Activated CD8-positive, alpha-beta memory T cell treated with anti-CD3 and anti-CD28 coated beads, Interleukin-2, amount 50 U/mL, for 48 hours (primary cell): ENCODE measurements at places on chromosomes 1 and 21.

DNA sequence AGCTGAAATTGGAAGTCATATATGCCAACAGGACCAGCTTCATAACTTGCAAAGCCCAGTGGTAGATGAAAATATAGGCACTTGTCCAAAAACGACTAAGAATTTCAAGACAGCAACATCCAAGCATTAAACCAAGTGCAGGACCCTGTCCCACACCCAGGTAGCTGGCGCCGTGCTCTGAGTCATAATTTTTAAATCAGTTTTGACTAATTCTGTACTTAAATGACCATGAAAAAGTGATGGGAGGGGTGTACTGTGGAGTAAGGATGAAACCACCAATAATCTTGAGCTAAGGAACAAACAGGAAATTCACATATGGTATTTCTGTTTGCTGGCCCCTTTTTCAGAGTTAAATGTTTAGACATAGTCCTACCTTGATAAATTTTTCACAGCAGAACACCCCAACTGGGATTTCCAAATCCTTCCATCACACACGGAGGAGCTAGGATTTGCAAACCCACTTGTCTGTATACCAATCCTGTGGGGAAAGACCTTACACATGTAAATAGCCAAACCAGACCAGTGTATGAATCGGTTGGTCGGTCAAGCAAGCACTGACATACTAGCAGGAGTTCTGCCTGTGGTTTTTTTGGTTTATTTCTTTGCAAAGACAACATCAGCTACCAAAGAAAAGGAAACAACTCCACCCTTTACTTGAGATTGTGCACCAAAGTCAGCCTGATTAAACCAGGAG is 235.7 kb upstream of the RAB4A start:
- DNase-seq, result no peak

GRCh38 chr21:18677632-18678031 is 274.0 kb upstream of the TMPRSS15 start:
- no peak for DNase-seq

- no peak for DNase-seq
Measured at GRCh38 chr1:76266762-76267161, 192.2 kb downstream of the ST6GALNAC3 start.

DNA sequence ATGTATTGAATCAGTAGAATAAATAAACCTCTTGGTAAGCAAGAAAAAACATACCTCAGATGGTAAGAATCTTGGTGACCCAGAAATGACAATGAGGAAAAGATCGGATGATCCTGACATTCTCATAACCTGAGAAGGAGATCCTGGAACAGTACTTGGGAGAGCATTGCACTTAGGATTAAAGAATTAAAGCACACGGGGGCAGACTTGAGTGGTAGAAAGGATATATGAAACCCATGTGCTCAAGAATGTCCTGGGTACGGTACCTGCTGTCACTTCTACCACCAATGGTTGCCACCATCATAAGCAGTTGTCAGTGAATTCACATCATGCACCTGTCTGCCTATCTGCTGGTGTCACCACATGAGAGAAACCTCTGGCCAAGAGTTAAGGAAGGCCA is 108.9 kb upstream of the GJB5 start:
- no peak for DNase-seq

DNA sequence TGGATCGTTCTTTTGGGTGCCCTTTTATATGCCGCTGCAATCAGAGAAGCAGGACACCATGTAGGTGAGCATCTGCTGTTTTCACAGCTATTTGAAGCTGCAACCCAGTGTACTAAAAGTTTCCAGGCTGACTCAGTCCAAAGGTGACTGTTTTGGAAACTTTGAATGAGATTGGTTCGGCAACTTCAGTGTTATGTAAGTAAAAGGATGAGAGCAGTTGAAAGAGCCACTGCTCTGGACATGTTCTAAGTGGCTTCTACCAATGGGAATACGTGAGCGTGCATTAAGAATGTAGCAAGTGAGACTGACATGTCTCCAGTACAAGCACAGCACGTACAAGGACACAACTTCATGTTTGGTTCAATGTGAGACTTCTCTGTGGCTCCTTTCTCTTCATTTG is 55.6 kb downstream of the DDR2 start:
- DNase-seq, result no peak

DNA sequence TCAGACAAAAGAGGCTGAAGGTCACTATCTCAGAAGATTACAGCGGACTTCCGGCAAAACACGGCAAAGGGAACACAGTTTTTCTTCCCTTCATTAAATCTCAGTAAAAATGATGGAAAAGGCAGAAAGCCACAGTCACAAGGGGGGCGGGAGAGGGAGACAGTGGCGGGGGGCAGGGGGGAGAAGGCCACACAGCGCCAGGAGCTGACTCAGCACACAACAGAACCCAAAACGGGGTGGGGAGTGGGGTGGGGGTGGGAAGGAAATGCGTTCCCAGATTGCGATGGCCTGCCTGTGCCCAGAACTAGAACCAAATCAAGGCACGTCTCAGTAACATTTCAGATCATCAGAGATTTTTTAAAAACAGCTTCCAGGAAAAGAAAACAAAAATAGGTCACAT is 13.4 kb downstream of the CFAP74 start:
- no peak for DNase-seq

GRCh38 chr21:27021046-27021445 is 54.2 kb upstream of the ADAMTS5 start:
- no peak for DNase-seq

- DNase-seq, result no peak
Measured at GRCh38 chr1:201515895-201516294, 9.0 kb upstream of the CSRP1 start.

DNA sequence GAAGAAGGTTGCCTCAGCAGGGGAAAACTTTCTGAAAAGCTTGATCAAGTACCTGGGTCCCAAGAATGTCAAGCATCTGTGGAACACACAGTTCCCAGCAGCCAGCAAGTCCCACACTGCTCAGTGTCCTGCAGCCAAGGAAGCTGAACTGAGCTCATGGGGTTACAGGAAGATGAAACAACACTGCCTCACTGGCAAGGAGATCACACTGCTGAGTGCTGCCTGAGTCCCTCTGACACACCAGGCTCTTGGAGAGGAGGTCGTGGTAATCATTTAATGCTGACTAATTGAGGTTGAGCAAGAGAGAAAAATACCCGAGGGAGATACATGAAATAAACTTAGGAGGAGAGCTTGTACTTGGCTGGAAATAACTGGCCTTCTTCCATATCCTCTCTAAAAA is 75.2 kb downstream of the MPZL1 start:
- no peak for DNase-seq

GRCh38 chr1:195851016-195851601 is 757.1 kb downstream of the KCNT2 start:
- no peak for DNase-seq

DNA sequence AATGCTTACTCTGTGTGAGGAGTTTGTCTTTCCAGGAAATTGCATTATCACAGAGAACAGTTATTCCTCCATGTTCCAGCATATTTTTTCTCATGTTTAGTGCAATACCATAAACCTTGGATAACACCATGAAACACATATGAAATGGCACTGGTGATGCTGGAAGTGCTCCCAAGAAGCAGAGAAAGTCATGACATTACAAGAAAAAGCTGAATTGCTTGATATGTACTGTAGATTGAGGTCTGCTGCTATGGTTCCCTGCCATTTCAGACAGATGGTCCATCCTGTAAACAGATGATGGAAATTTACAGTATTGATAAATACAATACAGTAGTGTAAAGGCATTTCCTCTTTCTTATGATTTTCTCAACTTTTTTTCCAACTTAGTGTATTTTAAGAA is 422.1 kb downstream of the LRRIQ3 start:
- DNase-seq, result no peak
